ENCODE measurements at places on chromosomes 12 and 14.

DNA sequence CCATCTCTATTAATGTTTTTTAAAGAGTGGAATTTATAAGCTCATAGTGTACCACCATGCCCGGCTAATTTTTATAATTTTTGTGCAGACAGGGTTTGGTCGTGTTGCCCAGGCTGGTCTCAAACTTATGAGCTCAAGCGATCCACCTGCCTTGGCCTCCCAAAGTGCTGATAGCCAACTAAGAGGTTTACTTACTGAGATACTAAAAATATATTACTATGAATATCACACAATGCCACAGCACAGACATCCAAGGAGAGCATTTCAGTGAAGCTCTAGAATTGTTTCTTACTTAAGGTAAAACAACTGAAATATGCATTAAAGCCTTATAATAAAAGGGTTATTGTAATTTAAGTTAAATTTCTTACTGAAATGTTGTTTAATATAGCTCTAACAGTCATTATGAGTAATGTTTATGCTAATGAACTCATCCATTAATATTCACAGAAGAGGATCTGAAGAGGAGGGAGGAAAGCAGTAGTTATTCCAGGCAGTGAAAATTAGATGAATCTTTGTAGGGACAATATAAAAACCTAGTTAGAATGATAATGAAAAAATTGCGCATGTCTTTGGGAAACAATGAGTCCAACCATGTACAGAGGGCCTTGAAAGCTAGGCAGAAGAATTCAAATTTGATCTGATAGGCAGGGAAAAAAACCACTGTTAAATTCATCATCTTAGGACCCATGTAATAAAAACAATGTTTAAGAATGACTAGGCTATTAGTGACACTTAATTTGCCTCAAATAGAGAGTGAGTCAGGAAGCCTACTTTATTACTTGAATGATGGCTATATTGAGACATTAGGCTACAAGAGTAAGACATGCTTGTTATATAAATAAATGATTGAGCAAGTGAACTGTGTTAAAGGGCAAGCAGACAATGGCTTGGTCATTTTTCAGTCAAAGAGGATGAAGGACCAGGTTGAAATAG is 99.2 kb downstream of the SLC41A2 start:
- DNase-seq = peak; percentile 28

- no peak for DNase-seq
Observed at GRCh38 chr12:27508736-27509431, 15.1 kb upstream of the PPFIBP1 start.

DNA sequence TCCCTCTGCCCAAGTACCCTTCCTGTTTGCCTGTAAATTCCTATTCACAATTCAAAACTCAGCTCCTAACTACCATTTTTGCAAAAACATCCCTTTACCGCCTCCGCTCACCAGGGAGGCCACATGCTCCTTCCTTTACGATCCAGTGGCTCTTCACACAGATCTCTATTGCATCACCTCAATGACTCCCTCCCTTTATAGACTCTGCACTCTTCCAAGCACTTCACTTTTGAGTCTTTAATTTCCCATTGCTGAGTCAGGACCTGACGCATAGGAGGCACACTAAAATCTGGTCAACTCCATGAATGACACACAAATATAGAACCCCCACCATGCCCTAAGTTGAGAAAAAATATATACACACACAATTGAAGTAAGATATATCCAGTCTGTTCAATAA is 45.9 kb downstream of the PPP1R13B start:
- DNase-seq = peak; percentile 64

GRCh38 chr14:79663453-79663852 is 547.9 kb downstream of the DIO2 start:
- DNase-seq = no peak

GRCh38 chr14:75049731-75050201 is 1.5 kb downstream of the MLH3 start:
- no peak for DNase-seq

DNA sequence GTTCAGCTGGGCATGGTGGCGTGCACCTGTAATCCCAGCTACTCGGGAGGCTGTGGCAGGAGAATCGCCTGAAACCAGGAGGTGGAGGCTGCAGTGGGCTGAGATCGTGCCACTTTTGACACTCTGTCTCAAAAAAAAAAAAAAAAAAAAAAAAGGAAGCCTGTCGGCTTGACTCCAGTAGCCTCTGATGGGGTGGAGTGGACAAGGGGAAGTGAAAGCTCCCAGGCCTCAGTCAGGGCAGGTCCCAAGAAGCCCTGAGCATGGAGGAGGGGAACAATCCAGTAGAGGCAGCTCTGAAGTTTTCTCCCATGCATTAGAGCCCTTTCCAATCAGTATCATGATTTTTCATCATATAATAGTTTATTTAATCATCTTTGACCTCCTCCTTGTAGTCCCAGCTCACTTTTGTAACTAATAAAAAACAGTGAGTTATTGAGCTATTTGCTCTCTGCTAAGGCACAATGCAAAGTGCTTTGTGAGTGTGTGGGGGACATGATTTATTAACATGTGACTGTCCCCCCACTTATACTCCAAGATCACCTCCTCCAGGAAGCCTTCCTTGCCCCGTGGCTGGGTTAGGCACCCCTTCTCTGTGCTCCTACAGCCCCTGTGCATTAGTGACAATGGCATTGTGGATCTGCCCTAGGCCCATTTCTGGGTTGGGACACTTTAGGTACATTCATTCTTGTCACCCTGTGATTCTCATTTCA is 4.7 kb upstream of the SSH1 start:
- DNase-seq = no peak

GRCh38 chr12:10511756-10512355 is 6.2 kb downstream of the EIF2S3B start:
- no peak for DNase-seq

- DNase-seq = no peak
Observed at GRCh38 chr12:21972055-21972454, 30.8 kb upstream of the ABCC9 start.

DNA sequence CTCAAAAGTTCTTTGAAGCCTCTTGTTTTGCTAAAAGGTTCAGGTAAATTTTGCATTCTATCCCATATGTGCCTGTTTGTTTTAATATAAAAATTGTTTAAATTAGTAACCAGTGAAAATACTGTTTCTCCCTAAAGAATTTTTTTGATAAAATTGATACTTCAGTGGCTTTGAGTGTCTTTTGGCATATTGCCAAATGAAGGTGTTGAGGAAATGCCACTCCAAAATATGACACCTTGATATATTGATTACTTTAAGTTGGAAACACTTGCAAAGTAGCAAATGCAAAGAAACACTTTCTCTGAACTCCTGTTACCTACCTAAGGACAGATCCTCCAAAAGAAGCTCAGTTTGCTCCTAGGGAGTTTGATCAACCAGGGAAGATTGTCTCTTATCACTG is 8.4 kb downstream of the STYX start:
- DNase-seq = no peak

DNA sequence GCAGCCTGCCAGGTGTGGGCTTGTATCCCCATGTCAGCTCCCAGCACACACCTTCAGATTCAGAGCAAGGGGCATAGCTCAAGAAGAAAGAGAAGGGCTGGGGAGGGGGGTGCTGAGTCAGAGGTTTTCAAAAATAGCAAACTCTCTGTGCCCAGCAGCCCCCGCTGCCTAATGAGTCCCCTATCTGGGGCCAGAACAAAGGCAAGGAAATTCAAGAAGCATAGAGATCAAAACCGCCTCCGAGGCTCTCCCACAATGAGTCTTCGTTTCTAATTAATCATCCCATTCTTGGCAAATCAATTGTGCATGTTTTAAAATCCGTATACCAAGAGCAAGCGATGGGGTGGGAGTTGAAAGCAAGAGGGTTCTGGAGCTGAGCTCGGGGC is 19.5 kb upstream of the CMKLR1 start:
- DNase-seq = peak; percentile 52

DNA sequence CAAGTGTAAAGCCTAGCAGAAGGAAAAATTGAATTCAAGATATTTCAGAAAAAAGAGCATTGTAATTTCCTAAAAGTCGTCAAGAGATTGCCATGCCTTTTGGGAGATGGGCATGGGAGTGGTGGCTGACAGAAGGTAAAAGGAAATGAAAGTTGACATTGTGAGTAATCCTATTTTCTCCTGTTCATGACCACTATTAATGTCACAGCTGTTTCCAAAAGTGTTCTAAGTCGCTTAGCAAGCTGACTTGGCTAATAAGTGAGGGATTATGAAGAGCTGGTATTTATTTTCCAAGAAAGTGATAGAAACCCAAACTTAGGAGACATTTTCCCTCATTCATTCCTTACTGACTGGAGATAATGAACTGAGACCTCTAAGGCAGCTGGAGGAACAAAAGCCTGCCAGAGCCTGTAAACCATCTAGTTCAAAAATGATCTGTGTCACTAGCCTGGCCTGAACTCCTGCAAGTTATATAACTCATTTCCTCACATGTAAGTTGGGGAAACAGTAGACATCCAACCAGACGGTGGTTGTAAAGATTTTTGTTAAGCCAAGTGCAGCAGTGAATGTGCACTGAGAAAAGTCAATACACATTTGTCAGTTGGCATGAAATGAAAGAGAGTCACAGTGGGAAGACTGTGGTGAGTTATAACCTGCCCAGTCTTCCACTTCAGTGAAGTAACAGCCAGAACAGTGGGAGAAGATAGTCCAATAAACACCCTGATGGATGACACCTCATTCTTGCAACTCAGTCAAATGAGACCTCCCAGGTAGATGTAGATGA is 75.8 kb downstream of the DIO2 start:
- DNase-seq = no peak

GRCh38 chr14:96039633-96040311 is 610 bp downstream of the C14orf132 start:
- DNase-seq = peak; percentile 41

DNA sequence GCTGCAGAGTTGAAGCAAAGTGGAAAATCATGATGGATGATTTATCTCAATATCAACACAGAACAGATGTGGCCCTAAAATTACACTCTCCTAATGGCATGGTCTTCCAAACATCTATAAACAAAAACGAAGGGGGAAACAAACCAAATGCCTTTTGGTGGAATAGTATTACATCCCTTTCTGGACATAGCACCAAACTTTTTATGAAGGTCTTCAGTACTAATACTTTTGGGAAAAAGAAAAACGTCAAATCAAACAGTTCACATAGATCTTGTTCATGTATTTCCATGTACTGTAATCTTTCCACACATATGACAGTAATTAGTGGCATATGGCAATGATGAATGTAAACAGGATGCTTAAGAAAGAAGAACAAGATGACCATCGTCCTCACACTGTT is 22.9 kb upstream of the ANAPC7 start:
- peak; percentile 13 for DNase-seq

GRCh38 chr12:118830296-118830695 is 151.0 kb upstream of the SRRM4 start:
- no peak for DNase-seq

GRCh38 chr12:46522071-46522470 is 149.5 kb upstream of the SLC38A2 start:
- no peak for DNase-seq

DNA sequence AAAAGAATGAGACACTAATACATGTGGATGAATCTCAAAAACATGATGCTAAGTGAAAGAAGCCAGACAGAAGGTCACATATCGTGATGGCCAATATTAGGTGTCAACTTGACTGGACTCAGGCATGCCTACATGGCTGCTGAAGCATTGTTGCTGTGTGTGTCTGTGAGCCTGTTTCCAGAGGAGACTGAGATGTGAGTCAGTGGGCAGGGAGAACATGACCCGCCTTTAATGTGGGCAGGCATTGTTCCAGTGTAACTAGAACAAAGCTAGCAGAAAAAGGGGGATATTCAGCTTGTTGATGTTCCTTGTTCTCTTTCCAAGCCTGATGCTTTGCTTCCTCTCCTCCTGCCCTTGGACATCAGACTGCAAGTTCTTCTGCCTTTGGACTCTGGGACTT is 47.6 kb downstream of the DCAF5 start:
- DNase-seq = peak; percentile 49

- DNase-seq = no peak
Observed at GRCh38 chr14:23437133-23438100, 2.0 kb upstream of the MYH7 start.

GRCh38 chr12:22083167-22083566 is 37.1 kb downstream of the CMAS start:
- DNase-seq = peak; percentile 20

GRCh38 chr14:80507292-80507869 is 296.1 kb upstream of the DIO2 start:
- DNase-seq = no peak

Measured in RPMI7951 (cell line).